GM13977 (cell line): ENCODE measurements at places on chromosomes 16 and 17.

DNA sequence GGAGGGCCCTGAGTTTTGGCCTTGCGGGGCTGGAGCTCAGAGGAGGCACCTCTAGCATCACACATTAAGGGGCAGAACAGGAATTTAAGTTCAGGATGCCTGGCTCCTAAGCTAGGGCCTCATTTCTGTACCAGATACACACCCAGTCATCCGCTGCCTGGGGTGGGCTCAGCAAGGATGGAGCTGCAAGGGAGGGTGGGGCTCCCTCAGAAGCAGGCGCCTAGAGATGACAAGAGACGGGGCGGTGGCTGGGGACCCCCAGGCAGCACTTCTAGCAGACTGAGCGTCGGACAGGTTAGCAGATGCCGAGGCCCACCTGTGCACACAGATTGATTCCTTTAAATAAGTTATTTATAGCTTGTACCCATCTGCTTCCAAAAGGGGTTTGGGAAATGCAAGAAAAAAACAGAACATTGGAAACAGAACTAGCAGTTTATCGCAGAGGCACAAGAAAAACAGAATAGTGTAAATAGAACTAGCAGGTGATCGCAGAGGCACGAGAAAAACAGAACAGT is 47.6 kb upstream of the CBFA2T3 start:
- no peak for DNase-seq

DNA sequence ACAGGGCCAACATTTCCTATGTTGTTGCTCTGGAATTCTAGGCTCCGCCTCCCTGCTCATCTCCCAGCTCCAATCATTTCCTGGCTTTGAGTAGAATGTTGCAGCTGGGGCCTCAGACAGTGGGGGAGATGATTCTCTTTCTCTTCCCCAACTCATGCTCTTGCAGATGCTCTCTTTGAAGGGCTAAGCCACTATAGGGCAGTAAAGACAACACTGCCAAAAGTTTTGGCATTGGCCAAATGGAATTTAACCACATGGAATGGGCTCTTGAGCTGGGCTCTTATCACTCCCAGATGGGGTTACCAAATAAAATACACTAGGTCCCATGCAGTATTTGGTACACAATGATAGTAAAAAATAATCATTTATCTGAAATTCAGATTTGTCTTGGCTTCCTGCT is 19.6 kb upstream of the EFCAB13 start:
- no peak for DNase-seq

- DNase-seq = no peak
These were observed 65.2 kb upstream of the KIF2B start for GRCh38 chr17:53757559-53757958.

DNA sequence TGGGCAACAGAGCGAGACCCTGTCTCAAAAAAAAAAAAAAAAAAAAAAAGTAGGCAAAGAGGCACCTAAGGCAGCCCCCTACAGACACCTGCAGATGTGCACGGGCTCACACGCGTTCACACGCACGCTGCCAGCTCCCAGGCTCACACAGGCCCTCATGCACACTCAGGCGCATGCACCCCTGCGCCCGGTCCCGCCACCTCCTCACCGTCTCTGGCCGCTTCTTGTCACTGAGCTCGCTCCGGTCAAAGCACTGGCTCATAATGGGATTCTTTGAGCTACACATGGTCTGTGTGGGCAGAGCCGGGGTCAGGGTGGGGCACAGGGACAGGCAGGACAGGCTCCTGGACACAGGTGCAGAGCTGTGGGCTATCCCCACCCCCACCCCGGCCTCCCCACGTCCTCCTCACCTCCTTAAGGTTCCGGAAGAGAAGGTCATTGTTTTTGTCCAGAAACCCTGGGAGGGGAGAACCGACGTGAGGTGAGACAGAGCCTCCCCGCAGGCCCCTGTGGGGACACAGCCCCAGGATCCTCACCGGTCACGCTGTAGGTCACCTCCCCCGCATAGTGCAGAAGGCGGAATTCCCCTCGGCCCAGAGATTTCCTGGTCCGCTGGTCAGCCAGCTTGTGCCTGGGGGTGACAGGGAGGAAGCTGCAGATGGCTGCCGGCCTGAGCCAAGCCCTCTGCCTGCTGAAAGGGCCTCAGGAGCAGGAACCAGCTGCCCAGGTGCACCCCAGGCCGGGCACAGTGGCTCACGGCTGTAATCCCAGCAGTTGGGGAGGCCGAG is 17.9 kb downstream of the MYO1C start:
- peak; percentile 89 for DNase-seq

- no peak for DNase-seq
These were observed 47.6 kb upstream of the IRX3 start for GRCh38 chr16:54334208-54334607.

GRCh38 chr16:86668136-86668910 is 90.0 kb downstream of the FOXL1 start:
- DNase-seq = no peak

- DNase-seq = no peak
These were observed 22.1 kb downstream of the SPACA3 start for GRCh38 chr17:33013596-33014375.

DNA sequence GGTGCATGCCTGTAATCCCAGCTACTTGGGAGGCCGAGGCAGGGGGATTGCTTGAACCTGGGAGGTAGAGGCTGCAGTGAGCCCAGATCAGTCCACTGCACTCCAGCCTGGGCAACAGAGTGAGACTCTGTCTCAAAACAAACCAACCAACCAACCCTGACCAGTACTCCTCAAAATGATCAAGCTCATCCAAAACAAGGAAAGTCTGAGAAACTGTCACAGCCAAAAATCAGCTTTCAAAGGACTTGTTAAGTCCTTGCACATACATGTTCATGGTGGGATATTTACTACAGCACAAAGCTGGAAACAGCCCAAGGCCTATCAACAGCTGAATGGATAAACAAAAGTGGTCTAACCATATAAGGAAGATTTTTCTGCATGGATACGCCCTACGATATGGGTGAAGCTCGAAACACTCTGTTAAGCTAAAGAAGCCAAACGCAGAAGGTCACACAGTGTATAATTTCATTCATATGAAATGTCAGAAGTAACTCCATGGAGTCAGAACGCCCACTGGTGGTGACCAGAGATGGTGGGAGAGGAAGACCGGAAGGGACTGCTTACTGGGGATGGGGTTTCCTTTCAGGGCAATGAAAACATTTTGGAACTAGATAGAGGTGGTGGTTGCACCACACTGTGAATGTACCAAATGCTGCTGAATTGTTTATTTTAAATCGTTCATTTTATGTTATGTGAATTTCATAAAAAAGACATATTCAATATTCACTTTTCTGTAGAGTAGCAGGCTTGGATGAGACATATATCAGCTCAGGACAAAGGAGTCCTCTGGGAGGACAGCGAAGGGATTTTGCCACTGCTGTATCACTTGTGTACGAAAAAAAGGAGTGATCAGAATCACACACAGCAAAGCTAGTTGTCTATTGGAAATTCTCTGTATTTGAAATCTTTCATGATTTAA is 17.7 kb downstream of the CCL17 start:
- no peak for DNase-seq

DNA sequence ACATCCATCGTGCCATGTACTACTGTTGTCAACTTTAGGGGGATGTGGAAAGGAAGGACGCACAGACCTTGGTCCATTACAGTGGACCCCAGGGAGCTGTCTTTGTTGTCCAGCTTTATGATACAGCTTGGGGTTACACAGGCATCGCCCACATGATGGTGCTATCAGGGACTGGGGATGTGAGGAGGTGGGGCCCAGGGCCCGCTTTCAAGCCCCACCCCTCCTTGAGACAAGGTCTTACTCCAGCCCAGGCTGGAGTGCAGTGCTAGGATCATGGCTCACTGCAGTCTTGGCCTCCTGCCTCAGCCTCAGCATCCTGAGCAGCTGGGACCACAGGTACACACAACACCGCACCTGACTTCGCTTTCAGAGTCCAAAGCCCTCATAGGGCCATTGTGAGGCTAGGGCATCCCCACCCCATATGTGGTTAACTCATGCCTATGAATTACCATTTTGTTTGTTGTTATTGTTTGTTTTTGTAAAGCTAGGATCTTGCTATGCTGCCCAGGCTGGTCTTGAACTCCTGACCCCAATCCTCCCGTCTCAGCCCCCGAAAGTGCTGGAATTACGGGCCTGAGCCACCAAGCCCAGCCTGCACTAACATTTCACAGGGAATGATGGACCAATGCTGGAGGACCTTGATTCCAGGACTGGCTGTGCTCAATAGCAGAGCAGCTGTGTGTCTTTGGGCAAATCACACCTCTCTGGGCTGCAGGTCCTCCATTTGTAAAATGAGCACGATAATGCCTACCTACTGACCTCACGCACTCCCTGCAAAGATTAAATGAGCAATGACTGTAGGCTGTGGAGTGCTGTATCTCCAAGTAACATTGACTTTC is 17.2 kb downstream of the ST3GAL2 start:
- no peak for DNase-seq

DNA sequence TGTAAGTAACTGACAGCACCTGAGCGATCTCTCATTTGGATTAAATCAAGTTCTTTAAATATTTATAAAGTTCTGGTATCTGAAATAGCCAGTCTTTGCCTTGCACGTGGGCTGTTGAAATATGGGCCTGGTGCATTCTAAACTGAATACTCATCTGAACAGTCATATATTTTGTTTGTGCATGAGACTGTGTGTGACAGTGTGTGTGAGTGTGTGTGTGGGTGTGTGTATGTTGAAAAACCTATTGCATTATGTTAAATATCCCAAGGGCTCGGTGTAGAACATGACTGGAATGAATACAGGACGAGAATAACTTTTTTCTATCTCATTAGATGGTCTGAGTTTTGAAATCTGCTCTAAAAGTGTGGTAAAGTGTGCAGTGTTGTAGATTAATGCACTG is 82.4 kb upstream of the TOX3 start:
- DNase-seq = no peak

DNA sequence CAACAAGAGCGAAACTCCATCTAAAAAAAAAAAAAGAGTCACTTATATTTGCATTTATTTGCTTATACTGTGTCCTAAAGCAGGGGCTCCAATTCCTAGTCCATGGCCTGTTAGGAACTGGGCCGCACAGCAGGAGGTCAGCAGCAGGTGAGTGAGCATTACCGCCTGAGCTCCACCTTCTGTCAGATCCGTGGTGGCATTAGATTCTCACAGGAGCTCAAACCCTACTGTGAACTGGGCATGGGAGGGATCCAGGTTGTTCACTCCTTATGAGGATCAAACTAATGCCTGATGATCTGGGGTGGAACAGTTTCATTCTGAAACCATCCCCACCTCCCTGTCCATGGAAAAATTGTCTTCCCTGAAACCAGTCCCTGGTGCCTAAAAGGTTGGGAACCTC is 24.9 kb downstream of the ITGB3 start:
- DNase-seq = no peak

- no peak for DNase-seq
These were observed 75.5 kb downstream of the STH start for GRCh38 chr17:46074540-46074939.

DNA sequence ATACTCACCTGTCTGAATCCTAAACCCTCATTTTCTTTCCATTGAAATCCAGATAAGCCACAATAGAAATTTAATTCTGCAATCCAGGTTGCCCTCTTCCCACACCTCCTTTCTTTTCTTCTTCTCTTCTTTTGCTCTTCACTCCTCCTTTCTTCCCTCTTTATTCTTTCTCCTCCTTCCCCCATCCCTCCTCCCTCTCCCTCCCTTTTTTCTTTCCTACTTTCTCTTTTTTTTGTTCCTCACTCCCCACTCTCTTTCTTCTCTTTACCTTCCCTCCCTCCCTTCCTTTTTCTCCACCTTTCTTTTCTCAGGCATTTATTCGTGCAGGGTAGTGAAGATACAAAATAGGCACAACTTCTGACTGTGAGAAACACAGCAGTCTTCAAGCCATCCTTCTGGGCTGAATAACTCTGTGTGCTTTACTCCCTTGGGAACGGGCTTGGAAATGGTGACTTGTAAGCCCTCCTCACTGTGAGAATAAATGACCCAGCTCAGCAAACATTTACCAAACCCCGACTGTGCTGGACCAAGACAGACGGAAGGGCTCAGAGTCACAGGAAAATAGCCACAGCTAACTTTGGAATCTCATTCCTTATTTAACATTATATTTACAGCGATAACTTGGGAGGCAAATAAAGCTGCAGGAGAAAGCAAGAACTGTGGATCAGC is 140.8 kb downstream of the HAPSTR1 start:
- DNase-seq = no peak

- DNase-seq = no peak
These were observed 196.3 kb upstream of the CDH11 start for GRCh38 chr16:65318138-65318537.

DNA sequence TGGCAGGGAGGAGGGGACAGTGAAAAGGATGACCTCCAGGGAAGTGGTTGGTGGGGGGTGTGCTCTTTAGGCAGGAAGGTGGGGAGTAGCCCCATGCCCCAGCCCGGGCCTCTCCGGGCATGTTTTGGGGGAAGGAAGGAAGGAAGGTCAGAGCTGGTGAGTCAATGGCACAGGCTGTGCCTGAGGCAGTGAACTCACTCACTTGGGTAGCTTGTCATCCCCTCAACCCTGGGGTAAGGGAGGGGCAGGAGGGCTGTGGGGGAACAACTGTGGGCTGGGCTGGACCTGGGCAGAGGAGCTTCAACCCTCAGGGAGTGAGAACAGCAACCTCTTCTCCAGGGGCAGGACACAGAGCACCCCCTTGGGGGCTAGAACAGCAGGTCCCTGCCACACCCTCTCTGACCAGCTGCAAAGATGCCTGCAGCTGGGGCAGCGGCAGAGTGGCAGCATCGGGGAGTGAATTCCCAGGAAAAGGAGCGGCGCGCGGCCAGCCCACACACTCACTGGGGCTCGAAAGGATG is 6.3 kb downstream of the CSF3 start:
- no peak for DNase-seq

- no peak for DNase-seq
These were observed 25.6 kb downstream of the METTL9 start for GRCh38 chr16:21625026-21625425.

- DNase-seq = no peak
These were observed 39.5 kb downstream of the CMIP start for GRCh38 chr16:81483970-81484595.

- DNase-seq = no peak
These were observed 2.6 kb downstream of the SLC6A4 start for GRCh38 chr17:30232824-30233427.
